CD4-positive, alpha-beta T cell treated with Interleukin-1 beta for 1 hour (primary cell): ENCODE measurements at places on chromosomes 16 and 17.

DNA sequence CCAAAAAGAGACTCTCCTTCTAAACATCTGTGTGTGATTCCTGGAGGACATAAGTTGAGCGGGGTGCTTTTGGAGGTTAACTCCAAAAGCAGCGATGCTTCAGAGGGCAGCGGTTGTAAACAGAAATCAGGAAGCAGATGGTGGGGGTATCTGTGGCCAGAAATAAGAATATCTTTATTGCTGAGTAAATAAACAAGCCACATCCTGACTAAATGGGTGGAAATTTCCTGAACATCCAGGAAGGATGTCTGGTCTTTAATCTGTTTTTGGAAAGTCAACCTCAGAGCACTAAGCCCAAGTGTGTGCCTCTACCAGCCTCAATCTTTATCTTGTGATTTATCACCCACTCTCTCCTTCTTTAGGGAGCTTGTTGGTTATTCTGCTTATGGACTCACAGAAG, 123.3 kb downstream of the CDH13 start:
- DNase-seq, result no peak

DNA sequence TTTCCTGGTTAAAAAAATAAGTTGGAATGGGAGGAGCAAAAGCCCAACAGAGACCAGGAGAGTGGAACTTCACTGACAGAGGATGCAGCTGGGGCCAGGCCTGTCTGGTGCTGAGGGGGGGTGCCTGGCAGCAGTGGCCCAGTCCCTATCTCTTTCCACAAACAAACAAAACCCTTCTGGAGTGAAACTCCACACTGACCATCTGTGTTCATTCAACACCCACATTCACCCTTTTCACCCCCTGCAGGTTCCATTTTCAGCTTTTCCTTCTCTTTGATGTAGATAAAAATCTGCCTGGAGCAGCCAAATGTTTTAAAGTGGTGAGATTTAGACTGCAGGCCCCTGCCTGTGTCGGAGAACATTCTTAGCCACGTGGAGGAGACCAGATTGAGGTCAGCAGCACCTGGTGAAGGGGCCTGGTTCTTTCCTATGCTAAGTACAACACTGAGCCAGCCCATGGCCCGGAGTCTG, 161.4 kb upstream of the CDH11 start:
- DNase-seq, result no peak

- DNase-seq, result no peak
Observed at GRCh38 chr17:74110467-74110866, 93.0 kb upstream of the RPL38 start.

- DNase-seq, result no peak
Observed at GRCh38 chr16:17339764-17340541, 130.8 kb downstream of the XYLT1 start.

GRCh38 chr16:8178271-8178670, 412.0 kb downstream of the TMEM114 start:
- DNase-seq, result no peak

- DNase-seq, result peak; percentile 37
Observed at GRCh38 chr16:4847774-4848587, 700 bp downstream of the UBN1 start.

DNA sequence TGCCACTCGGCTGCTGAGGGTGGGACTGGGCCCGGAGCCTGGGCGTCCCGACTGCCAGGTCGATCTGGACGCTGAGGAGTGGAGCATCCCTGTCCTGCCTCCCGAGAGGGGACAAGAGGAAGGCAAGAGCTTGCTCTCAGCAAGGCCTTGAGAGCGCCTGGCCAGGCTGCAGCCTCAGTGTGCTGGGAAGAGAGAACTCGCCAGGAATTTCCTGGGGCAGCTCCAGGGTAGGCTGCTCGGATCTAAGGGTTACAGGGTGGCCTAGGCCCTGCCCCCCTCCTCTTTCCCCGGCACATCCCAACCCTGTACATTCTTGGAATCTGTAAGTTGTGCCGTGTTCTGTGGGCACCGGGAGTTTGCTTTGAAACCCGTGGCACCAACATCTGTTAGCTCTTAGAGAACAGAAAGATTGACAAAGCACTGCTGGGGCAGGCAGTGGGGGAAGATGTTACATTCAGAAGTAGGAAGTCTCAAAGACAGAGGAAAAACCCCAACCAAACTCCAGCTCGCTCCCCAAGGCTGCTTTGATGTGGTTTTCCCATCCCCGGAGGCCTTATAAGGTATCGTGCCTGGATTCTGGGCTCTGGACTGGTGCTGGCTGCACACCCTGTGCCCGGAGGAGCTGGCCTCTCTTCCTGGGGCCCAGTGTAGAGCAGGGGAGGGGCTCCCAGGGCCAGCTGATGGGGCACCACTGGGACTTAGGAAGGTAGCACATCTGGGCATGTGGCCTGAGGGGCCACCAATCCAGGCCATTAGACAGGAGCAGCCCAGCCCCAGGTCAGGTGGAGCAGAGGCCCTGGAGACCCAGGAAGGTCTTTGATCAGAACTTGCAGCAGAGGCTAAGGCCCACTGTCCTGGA, 55.2 kb downstream of the NKD1 start:
- no peak for DNase-seq

DNA sequence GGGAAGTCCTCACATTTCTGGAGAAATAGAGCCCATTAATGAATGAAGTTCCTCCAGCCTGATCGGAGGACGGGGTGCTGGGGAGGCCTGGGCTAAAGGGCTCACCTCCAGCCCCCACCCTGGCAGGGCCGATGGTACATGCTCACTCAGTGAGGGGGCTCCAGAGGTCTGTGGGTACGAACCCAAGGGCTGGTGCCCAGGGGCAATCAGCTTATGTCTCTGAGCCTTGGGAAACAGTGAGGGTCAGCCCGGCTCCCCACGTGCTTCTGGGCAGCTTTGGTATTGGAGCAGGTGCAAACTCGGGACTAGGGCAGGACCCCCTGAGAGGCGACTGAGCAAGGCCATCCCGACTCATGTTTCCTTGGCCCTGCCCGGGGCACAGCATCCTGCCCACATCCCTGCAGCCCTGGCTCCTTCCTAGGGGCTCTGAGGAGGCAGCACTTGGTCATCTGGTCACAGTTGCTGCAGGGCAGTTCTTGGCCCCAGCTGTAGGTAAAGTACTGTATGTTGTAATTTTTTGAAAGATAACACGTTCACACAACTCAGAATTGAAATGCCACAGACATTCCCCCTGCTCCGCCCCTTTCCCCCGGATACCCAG, 969 bp upstream of the CETP start:
- DNase-seq, result no peak

GRCh38 chr17:47663912-47664623, 14.3 kb downstream of the KPNB1 start:
- peak; percentile 80 for DNase-seq

- peak; percentile 20 for DNase-seq
Observed at GRCh38 chr16:49592546-49593423, 219.2 kb downstream of the C16orf78 start.

DNA sequence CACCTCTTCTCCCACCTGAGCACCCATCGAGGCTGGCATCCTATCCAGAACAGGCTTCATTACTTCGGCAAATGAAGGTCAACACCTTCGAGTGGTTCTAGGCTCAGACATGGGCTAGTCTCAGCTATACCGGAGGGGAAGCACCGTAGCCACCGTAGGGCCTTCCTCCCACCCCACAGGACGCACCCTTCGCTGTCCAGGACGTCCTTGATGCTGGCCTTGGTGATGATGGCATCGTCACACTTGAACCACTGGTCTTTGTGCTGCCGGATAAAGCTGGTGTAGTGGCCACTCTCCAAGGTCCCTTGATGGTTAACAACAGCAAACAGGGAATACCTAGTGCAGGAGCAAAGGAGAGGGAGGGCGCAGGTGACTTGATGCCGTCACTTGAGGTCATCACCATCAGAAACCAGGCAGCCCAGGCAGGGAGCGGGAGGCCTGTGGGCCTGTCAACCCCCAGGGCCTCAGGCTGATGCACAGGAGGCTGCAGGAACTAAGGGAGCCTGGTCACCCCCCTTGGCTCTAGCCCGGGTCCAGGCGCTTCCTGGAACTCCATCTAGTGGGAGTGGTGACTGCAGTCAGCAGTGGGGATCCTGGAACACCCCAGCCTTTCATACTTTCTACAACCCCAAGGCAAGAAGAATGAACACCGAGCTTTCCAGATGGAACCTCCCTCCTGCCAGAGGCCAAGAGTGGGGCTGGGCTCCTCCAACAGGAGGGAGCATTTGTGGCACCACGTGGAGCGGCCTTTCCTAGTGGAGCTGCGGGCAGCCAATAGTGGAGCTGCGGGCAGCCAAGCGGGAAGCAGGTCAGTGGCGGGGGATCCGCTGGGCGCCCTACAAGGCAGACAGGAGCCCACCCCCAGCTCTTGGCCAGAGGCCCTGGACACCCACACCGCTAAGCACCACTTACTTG, 38.5 kb downstream of the USP22 start:
- no peak for DNase-seq

DNA sequence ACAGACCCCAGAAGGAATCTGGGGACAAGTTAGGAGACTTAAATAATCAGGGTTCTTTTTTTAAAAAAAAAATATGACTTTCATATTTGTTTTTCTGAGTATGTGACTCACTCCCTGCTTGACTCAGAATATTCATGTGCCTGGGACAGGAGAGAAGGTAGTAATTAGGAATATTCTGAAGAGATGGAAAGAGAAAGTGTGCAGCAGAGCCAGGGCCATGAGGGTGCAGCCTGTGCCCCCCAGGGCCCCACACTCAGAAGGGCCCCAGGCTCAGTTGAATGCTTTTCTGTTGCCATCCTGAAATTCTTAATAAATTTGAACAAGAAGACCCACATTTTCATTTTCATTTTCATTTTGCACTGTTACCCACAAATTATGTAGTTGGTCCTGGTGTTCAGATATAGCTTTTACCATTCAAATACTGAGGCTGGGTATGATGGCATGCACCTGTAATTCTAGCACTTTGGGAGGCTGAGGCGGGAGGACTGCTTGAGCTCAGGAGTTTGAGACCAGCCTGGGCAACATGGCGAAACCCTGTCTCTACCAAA, 11.5 kb upstream of the LONP2 start:
- no peak for DNase-seq

GRCh38 chr16:86410081-86410480, 100.2 kb upstream of the FOXF1 start:
- DNase-seq, result no peak

GRCh38 chr17:78522031-78522809, 55.0 kb downstream of the DNAH17 start:
- no peak for DNase-seq

DNA sequence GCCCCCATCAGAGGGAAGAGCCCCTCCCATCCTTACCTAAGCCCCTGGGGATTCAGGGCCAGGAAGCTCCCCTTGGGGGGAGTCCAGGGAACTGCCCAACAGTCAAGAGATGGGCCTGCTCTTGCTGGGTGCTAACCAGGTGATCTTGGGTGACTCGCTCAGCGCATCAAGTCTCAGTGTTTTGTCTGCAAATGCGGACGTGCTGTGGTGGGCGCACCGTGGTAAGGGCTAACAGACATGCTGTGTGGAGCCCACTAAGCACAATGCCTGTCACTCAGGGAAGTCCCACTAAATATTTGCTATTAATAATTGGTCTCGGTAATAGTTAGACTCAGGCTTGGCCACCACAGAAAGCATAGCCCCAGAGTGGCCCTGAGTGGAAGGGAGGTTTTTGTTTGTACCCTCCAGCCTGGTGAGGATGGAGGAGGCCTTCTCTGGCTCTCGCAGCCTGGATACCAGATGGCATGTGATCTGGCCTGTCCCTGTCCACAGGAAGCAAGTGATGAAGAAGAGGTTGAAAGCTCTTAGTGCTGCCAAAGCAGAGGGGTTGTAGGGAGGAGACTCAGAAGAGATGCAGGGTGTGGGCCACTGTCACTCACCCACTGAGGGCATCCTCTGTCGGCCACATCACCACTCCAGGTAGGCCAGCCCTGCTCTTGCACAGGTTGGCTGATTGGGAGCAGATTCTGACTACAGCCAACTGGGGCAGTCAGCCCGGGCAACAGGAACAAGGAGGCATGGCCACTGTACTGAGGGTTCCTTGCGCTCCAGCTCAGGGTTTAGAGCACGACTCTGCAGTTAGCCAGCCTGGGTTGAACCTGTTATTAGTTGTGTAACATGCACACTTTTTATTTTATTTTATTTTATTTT, 69.8 kb upstream of the KSR1 start:
- DNase-seq, result no peak

GRCh38 chr16:49458243-49458642, 84.6 kb downstream of the C16orf78 start:
- no peak for DNase-seq

GRCh38 chr17:17737961-17738894, 57.0 kb downstream of the RAI1 start:
- DNase-seq, result no peak

GRCh38 chr17:62724398-62725146, 83.5 kb downstream of the MARCHF10 start:
- peak; percentile 80 for DNase-seq

- DNase-seq, result no peak
Observed at GRCh38 chr17:77304746-77305473, 164.1 kb downstream of the SEC14L1 start.

DNA sequence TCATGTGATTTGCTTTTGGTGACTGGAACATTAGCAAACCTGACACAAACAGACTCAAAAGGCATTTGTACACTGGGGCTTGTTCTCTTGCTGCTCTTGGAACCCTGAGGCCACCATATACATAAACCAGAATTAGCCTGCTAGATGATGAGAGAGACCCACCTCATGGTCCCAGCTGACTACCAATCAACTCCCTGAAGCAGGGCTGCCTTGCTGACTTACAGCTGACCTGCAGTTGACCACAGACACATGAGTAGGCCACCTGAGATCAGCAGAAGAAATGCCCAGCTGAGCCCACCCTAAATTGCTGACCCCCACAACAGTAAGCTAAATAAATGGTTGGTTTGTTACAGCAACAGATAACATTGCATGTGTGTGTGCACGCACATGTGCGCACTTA, 28.7 kb downstream of the BRIP1 start:
- DNase-seq, result no peak

DNA sequence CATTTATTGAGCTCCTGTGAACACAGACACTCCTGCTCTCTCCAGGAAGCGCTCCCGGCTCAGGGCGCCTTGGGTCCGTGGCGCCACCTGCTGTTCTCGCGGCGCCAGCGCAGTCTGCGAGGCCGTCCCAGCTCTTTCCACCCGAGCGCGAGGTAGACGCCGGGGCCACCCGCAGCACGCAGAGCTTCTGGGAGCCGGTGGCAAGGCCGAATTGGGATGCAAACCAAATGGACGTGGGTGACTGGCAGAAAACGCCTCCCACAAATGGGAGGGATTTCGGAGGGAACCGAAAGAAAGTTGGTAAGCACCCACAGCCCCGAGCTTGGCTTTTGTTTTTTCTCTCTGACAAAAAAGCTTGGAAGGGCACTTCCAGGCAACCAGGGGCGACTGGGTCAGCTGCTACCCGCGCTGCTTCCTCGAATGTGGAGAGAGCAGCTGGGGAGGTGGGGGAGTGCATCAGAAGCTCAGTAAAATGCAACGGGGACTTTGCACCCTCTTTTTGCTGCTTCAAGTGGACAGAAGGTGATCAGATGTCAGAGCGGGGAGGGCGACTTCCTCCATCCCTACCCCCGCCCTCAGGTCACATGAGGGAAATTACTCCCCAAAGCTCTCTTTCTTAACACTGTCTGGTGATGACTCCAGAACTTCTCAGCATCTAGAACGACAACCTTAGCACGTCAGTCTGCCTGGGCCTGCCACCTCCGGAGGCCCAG, 13.5 kb upstream of the N4BP1 start:
- DNase-seq, result peak; percentile 83

DNA sequence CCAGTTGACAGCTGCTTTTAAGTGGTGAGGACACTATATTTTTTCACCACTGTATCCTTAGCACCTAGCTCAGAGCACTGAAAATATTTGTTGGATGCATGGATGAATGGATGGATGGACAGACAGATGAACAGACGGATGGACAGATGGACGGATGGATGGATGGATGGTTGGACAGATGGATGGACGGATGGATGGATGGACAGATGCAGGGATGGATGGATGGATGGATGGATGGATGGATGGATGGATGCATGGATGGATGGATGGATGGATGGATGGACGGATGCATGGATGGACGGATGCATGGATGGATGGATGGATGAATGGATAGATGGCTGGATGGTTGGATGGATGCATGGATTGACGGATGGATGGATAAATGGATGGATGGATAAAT, 12.4 kb upstream of the SLC5A11 start:
- no peak for DNase-seq
